ENCODE measurements at places on chromosomes 5 and 9. TPM values are rescaled to one million over a fixed set of nuclear protein-coding genes. Genes with fewer than 3 reads are reported as not detected.

DIPK1B gene
- total RNA-seq, result 0.30 TPM

SLC36A2 gene
- not detected for total RNA-seq

SLC12A7 gene
- 28.1 TPM for total RNA-seq

BRINP1 gene
- not detected for total RNA-seq

PLAC8L1 gene
- 0.59 TPM for total RNA-seq

PLPPR1 gene
- not detected for total RNA-seq

TMEFF1 gene
- total RNA-seq, result 5.3 TPM

C9 gene
- total RNA-seq, result 0.46 TPM

SLIT3 gene
- total RNA-seq, result 29.4 TPM

CNTLN gene
- total RNA-seq, result 8.9 TPM

CDC20B gene
- total RNA-seq, result not detected

BTNL8 gene
- not detected for total RNA-seq
